ENCODE measurements at places on chromosomes 12 and 14.
A peak's percentile ranks its signal among the peaks of the same experiment; 100 is the strongest.

DNA sequence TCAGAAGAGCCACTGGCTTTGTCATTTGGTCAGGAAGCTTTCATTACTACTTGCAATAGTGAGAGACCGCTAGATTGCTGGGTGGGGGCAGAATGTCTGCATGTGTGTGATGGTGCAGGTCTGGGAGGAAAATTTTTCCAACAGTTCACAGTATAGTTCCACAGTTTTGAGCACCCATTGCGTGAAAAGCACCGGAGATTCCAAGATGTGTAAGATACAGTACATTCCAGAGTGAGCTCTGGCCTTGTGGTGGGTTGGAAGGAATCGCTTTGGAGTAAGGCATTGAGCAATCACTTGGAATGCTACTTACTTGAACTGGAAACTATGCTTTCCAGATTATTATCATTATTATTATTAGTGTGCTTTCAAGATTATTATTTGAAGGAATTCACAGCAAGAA is 47.6 kb upstream of the FRMD6 start:
- no peak for DNase-seq

DNA sequence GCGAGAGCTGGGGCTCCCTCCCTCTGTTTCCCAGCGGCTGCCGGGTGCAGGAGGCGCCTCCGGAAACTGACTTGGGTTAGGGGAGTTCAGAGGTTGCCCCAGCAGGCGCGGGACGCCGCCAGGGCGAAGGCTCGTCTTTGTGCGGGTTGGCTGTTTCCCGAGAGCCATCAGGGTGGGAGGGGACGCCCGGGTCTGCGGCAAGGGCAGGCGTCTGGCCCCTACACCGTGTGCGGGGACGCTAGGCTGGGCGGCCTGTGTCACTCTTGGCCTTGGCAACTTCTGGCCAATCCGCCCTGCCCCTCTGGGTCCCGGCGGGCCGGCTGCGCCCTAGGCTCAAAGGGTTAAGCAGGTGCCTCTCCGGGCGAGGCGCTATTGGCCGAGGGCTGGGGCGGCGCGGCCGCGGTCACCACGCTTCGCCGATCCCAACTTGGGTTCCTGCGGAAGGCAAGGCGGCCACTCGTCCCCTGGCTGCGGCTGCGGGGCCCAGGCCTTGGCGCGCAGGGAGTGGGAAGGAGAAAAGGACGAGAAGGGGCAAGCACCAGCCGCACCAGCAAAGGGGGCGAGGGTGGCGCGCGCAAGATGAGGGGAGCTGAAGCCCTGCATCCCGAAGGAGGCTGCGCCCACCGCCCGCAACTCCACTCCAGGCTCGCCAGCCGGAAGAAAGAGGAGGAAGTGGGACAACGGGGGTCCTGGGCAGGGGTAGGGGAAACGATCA is 5.6 kb upstream of the NPAS3 start:
- DNase-seq = no peak

DNA sequence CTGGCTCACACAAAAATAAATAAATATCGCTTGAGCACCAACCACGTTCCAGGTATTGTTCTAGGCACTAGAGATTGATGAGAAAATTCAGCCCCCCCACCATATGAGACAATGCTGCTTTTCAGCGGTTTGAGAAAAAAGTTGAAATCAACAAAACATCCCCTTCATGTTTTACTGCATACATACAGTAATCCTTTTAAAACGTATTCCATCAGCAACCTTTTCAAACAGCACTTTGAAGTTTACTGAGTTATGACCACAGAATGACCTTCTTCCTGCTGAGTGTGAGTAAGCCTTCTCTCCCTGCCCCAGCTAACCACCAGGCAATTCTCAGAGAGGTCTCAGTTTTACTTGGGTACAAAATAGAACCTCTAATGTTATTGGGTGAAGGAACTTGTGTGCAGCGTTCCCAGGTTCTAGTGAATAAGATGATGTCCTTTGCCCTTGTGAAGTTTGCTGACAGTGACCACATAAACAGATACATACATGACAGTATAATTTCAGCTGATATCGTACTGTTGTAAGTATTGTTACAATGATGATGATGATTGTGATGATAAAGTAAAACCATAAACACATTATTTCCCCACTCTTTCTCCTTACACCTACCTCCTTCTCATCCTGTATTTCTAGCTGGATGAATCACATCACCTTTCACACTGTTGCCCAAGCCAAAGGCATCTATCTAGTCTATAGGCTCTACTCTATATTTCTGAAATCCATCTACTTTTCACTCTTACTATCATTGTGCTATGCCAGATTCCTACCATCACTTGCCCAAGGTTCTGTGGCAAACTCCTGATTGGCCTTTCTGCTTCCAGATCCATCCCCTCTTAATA is 124.4 kb upstream of the KRR1 start:
- DNase-seq = no peak

- no peak for DNase-seq
Observed at GRCh38 chr12:112839386-112839972, 47.9 kb downstream of the RPH3A start.

DNA sequence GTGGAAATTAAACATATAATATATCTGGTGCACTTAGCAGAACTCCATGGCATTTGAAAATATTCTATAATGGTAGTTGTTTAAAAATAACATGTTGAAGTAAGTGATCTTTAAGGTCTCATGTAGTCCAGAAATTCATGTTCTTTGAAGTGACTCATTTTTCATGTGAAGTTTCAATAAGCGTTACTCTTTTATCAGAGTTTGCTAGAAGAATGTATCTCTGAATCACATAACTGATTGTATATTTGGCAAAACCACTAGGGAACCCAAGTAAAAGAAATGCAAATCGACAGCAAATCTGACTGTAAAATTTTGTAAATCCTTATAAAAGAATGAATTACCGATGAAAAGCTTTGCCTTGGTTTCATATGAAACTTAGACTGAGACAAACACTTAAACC is 463.3 kb downstream of the TMTC2 start:
- DNase-seq = no peak

- no peak for DNase-seq
Observed at GRCh38 chr14:95465358-95465757, 51.1 kb downstream of the SYNE3 start.

- DNase-seq = no peak
Observed at GRCh38 chr12:1650978-1651361, 21.9 kb downstream of the WNT5B start.

DNA sequence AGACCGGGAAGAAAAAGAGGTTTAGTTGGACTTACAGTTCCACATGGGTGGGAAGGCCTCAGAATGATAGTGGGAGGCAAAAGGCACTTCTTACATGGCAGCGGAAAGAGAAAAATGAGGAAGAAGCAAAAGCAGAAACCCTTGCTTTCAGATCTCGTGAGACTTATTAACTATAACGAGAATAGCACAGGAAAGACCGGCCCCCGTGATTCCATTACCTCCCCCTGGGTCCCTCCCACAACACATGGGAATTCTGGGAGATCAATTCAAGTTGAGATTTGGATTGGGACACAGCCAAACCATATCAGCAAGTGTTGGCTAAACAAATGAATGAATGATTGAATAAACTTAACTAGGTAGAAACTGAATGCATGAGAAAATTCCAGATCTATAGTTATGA is 85.3 kb upstream of the PARP11 start:
- DNase-seq = no peak

GRCh38 chr12:129635021-129635685 is 268.7 kb downstream of the TMEM132D start:
- no peak for DNase-seq

DNA sequence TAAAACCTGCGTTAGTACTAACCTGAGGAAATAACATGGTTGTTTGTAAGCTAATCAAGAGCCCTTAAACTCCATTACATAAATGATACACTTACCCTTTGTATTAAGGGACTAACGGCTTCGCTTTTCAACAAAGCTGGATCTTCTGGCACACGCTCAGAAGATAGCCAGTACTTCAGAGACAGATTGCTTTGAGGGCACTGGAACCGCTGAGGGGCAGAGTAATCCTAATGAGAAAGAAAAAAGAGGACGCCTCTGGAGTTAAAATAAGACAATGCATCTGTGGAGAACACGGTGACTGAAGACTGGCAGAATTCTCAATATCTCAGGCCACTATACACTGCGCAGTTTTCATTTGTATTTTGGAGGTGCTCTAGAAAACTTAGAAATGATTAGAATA is 1.5 kb upstream of the KTN1 start:
- no peak for DNase-seq

- DNase-seq = no peak
Observed at GRCh38 chr14:102646615-102647014, 54.2 kb downstream of the RCOR1 start.

DNA sequence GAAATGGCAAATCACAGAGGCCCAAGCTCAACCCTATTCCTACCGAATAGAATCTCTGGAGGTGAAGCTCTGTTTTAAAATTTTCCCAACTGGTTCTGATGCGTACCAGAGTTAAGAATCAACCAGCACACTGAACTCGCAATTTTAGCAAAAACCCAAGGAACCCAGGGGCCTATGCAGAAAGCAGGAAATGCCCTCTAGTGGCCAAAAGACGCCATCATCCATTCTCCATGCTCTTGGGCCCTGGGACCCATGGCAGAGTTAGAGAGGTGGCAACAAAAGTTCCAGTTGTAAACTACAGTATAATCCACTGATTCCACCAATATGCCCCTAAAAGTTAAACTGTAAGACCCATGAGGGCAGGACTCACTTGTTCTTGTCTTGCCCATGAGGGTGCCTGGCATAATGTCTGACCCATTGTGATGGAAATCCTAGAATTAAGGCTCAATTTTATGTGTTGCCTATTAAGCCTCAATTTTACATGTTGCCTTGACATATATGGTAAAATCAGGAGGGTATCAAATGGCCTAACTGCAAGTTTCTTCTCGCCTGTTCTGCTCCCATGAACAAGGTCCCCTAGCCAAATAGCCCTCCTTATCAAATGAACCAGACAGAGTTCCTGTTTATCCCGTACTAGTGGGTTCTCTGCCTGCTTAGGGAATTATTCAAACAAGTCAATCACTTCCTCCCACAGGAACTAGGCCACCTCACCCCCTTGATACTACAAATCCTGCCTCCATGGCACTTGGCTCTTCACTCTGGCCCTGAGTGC is 137.5 kb upstream of the CPM start:
- peak; percentile 37 for DNase-seq

GRCh38 chr12:78562368-78563205 is 302.0 kb upstream of the SYT1 start:
- no peak for DNase-seq

GRCh38 chr14:67665868-67666267 is 8.6 kb downstream of the VTI1B start:
- no peak for DNase-seq

DNA sequence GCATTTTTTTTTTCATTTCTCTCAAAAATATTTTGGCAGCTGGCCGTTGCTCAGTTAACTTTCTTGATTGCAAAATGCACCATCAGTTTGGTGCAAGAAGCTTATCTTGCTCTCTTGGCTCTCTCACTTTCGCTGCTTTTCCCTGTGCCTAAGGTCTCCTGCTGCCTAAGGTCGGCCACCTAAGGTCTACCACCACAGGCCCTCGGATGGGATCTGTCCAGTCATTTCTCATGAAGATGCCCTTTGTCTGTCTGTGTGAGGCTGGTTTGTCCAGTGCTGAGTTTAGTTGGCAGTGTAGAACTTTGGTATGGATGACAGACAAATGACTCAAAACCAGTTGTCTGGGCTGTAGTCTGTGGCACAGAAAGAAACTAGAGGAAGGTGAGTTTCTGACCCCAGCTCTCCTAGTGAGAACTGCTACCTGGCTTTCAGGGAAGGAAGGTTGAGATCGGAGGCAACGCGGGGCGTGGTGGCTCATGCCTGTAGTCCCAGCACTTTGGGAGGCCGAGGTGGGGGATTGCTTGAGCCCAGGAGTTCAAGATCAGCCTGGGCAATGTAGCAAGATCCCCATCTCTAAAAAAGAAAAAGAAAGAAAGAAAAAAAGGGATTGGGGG is 2.6 kb downstream of the MLXIP start:
- DNase-seq = no peak

DNA sequence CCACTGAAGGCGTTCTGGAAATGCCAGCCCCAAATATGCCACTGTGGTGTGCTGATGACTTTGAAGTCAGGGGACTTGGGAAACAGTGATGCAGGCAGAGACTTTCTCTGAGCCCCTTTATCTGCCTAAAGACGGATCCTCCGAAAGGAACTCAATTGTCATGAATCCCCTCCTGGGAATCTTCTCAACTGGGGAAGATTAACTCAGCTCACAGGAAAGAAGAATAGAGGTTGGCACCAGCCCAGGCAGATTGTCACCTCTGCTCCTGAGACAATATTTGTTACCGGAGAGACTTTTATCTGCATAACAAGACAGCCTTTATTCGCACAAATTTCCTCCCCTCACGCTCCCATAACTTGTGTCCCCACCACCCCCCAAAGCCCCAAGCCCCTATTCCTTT is 414.4 kb downstream of the FUT8 start:
- DNase-seq = no peak

DNA sequence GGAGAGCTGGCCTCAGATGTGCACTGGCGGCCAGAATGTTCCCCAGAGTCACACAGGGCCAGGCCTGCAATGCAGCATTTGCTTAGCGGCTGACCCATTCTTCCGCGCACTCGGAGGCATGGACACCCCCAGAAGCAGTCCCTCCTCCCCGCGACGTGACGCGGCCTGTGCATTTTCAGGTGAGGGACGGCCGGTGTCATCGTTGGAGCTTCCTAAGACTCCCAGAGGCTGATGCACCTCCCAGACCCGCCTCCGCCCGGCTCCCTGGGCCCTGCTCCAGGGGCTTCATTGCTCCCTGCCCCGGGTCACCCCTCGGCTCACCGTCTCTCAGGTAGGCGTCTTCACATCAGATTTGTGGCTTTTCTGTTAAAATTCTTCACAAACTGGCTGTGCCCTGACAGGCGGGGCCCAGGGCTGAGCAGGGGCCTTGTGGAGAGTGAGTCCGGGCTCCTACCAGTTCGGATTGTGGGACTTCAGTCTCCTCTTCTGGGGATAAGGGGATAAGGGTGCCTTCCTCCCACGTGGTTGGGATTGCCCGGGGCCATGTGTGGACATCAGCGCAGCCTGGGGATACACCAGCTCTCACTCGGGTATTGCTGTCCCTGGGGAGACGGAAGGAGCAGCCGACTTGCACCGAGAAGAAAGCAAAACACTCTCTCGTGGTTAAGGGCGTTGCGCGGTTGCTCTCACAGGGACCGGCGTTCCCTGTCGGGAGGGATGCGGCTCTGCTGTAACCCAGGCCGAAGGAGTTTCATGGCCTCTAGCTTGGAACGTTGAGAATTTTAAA is 249.1 kb downstream of the ADGRD1 start:
- no peak for DNase-seq

DNA sequence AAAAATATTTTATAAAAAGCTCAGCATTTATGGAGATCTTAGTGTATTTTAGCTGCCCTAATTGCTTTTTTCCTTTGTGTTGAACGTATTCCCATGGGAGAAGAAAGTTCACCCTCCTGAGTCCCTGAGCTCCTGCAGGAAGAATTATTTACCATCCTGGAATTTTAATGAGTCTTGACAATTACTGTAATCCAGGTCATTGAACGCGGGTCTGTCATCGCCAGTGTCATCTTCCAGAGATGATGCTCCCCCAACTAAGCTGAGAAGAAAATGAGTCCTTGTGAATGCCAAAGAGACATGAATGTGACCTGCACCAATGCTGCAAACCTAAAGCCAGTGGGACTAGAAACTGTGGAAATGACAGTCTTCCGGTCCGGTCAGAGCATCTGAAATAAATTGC is 129.5 kb downstream of the FBXL14 start:
- DNase-seq = no peak

GRCh38 chr12:79451978-79452377 is 238.8 kb downstream of the PAWR start:
- DNase-seq = no peak

Data from activated naive CD8-positive, alpha-beta T cell treated with anti-CD3 and anti-CD28 coated beads, Interleukin-2, amount 50 U/mL, for 16 hours (primary cell).